Thoracic aorta (tissue), 2 donors: ENCODE measurements at places on chromosomes 2 and 18. TPM values are rescaled to one million over a fixed set of nuclear protein-coding genes. Genes with fewer than 3 reads are reported as not detected.
A peak's percentile ranks its signal among the peaks of the same experiment; 100 is the strongest.

DNA sequence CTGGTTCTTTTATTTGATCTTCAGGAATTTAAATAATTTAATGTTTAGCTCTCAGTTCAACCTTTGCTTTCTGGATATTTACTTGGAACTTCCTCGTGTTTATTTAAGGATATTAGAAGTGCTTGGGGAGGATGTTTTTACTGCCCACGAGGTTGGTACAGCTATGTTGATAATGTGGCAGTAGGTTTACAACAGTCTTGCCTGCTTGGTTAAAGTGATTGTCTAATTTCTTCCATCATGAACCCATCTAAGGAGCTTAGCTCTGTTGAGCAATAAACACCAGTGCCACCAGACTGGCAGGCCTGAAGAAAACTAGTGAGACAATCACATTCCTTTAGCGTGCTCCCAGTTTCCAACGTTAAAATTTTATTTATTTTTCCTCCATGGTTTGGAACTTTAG is 94.5 kb downstream of the ICOS start:
- no peak overlapping the region for H3K27ac ChIP-seq
- no peak for DNase-seq
- peaks cover 8% of the 10 kb centered on the region for H3K4me1 ChIP-seq
- H3K36me3 ChIP-seq: no peaks in the 10 kb centered on the region
- H3K27me3 ChIP-seq: no peaks in the 10 kb centered on the region

GRCh38 chr2:222296911-222297599 is 1.7 kb downstream of the PAX3 start:
- peaks cover 45% of the 10 kb centered on the region for H3K27me3 ChIP-seq
- H3K4me1 ChIP-seq: peaks cover 47% of the 10 kb centered on the region

The RESP18 gene
- total RNA-seq: not detected

- no peaks in the 10 kb centered on the region for H3K36me3 ChIP-seq
- H3K4me1 ChIP-seq: peaks cover 20% of the 10 kb centered on the region
- H3K27ac ChIP-seq: peak overlapping the region; percentile 30
- H3K27me3 ChIP-seq: no peaks in the 10 kb centered on the region
- DNase-seq: no peak
These were observed 10.0 kb upstream of the WIPF1 start for GRCh38 chr2:174607584-174607983.

The FAHD2B gene
- 7.5 TPM for total RNA-seq

The ELAC1 gene
- 2.6 TPM for total RNA-seq

DNA sequence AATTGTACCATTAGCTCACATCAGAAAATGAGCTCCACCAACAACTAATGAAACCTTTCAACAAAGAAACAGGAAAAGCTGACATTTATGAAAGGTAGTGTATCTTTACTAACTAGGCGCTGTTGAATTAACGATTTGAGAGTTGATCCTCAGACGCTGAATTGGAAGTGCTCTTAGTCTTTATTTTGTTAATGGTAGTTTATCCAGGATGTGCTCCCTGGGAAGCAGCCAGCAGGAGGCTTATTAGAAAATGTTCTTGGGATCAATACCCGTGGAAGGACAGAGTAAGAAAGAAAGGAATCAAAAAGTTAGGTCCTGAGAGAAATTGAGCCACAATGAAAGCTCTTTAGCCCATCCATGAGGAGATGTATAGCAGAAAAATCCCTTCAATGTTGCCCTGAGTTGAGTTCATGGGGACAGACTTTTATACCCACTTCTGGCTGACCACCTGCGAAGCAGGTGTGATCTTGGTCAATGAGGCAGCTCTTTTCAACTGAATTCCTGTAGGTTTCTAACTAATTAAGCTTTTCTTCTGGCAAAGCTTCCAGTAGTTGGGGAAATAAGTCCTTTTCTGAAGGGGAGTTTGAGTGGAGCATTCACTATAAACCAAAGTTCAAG is 492.6 kb upstream of the REG3G start:
- no peaks in the 10 kb centered on the region for H3K27me3 ChIP-seq
- DNase-seq: no peak
- H3K36me3 ChIP-seq: no peaks in the 10 kb centered on the region
- H3K27ac ChIP-seq: no peak overlapping the region

The NCL gene
- 210 TPM for total RNA-seq

- H3K4me1 ChIP-seq: no peaks in the 10 kb centered on the region
- no peak overlapping the region for H3K4me3 ChIP-seq
- no peak overlapping the region for H3K27ac ChIP-seq
- no peak for DNase-seq
- no peaks in the 10 kb centered on the region for H3K36me3 ChIP-seq
These were observed 396.4 kb downstream of the PIK3C3 start for GRCh38 chr18:42351455-42351854.
